ENCODE measurements at places on chromosomes 11 and 22.

DNA sequence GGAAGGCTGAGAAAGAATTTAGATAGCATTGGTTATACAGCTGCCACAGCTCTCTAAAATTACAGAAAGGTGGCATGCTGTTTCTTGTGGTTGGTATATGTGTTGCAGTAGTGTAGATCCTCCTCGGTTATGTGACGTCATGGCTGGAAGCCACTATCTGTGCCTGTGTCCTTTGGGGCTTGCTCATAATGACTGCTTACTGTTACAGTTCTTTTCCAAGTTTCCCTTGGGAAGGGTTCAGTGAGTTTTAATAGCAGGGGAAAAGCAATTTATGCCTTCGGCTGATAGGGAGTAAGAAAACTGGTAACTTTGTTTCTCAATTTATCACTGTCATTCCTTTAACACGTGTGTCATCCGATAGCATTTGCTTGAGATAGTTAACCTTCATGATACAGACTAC, 47.2 kb downstream of the POLD3 start:
- DNase-seq = no peak

DNA sequence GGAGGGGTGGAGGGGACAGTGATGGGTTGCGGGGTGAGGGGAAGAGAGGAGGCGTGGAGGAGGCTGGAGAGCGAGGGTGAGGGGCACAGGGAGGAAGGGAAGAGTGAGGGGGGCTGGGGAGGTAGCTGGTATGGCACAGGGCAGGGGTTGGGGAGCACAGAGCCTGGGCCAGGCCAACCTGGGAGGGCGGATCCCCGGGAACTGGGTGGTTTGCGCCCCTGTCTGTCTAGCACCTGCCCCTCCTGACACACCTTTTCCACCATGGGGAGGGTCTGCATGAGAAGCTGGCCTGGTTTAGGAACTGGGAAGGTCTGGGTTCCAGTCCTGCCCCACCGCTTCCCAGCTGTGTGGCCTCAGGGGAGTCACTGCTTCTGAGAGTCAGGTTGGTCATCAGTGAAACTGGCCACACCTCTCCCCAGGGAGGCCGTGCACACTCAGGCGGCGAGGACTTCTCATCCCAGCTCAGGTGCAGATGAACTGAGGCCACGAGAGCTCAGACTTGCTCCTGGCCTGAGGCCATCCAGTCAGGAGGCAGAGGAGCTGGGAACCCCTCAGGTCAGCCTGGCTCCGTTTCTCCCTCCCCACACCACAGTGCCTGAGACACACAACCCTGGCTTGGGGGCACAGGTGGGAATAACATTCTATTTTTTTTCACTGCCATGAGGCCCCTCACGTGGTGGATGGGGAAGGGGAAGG, 95.6 kb downstream of the PHF21B start:
- peak; percentile 2 for DNase-seq

GRCh38 chr22:19948057-19948760, 6.6 kb upstream of the TXNRD2 start:
- peak; percentile 36 for DNase-seq

DNA sequence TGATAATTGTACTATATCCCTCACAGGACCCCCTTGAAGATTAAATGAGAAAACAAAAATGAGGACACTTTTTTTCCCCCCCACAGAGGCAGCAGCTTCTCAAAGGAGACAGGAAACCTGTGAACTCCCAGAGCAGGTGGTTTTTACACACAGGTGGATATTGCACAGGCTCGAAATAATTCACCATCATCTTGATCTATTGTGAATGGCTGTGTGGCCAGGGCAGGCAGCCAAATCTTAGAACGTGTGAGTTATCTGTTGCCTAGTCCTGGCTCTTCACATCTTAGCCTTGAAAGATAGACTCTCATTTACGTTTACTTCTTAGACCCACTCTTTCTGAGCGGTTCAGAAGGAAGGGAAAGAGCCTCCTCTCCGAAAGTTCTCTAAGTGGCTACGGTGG, 23.5 kb downstream of the PPFIBP2 start:
- DNase-seq = no peak

- DNase-seq = no peak
Measured at GRCh38 chr11:10550503-10551289, 9.7 kb upstream of the RNF141 start.

DNA sequence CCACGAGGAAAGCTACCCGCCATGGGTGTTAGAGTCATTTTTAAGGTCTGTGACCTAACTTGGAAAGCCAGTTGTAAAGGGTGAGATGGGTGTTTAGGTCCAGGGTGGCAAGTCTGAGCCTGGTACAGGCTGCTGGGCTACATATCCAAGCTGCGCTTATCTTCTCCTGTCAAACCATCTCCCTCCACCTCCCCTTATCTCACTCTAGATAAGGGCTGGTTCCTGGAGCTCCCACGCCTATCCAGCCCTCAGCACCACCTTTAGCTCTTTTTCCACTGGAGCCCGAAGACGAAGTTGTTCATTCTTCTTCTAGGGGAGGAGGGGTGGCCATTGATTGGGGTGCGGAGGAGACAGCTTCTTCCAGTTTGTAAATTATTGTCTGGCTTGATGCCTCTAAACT, 48.5 kb downstream of the MICAL2 start:
- no peak for DNase-seq

DNA sequence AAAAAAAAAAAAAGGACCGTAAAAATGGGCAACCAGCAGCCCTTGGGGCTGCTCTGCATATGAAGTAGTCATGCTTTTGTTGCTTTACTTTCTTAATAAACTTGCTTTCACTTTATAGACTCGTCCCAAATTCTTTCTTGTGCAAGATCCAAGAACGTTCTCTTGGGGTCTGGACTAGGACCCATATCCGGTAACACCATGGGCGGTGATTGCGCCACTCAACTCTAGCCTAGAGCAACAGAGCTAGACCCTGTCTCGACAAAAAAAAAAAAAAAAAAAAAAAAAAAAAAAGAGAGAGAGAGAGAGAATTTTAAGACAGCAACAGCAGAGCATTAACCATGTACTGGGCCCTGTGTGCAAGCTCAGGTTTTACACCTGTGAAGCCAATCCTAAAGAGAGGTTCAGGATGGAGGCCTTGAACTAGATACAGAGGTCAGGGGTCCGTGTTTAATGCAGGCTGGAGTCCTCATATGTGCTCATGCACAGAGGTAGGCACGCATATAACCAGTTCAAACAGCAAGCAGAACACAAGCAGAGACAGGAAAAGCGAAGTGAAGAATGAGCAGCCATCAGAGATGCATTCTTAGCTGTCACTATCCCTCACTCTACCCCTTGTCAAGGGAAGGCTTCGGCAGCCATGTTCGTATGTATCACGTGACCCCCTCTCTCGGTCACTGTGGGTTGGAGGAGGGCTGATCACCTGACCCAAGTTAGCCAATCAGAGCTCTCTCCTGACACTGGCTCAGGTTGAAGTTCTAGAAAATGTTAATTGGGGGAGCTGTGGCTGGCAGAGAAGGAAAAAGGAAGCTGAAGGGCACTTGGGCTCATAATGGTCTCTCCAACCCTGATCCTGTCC, 16.7 kb upstream of the SYT12 start:
- no peak for DNase-seq

- DNase-seq = no peak
Measured at GRCh38 chr22:37762389-37762836, 45.3 kb upstream of the GCAT start.

DNA sequence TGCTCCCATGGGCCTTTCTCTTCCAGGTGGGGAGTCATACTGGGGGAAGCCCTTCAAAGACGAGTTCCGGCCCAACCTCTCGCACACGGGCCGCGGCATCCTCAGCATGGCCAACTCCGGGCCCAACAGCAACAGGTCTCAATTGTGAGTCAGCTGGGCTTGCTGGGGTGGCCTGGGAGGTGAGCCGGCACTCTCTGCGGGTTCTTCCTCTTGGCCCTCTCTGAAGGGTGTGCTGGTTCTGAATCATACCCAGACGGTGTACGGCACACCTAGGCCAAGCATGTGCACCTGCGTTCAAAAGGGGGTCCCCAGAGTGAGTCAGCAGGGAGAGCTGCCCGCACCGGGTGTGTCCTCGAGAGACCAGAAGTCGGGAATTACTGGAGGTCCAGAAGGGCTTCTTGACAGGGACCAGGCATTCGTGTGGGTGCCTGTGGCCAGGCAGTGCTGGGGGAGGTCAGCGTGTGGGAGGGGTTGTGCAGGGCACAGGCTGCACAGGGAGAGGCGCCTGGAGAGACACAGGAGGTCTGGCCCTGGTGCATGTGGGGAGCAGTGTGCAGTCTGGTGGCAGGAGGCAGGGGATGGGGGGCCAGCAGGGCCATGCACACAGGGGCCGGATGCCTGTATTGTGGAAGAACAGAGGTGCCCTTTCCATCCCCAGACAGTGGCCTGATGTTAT, 23.0 kb downstream of the PPIL2 start:
- DNase-seq = peak; percentile 75

DNA sequence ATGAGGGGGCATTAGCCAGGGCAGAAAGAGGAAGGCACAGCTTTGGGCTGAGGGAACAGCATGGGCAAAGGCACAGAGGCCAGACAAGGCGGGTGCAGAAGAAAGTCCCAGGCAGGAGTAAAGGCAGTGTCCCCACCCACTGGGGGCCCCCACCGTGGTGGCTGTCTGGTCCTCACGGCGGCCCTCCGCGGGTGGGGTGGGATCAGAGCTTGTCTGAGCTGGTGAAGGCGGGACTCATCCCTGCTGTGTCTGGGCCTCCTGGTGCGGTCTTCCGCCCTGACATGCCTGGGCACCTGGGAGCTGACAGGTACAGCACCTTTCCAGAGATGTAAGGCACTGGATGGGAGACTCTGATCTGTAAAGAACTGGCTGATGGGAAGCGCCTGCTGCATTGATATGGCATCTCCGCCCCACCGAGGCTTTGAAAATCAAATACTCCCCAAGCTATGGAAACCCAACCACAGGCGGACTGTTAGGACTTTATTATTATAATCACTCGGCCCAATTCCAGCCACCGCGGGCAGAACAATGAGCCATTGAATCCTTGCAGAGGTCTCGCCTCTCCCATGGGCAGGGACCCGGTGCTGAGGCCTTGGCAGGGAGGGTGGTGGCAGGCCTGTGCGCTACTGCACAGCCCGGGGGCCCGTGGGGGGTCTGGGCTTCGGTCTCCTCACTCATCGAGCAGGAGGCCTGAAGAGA, 14.2 kb upstream of the GNB1L start:
- peak; percentile 11 for DNase-seq

- no peak for DNase-seq
Measured at GRCh38 chr11:96061730-96062129, 137.8 kb upstream of the MTMR2 start.

GRCh38 chr11:119709638-119710346, 19.2 kb downstream of the NECTIN1 start:
- DNase-seq = no peak

DNA sequence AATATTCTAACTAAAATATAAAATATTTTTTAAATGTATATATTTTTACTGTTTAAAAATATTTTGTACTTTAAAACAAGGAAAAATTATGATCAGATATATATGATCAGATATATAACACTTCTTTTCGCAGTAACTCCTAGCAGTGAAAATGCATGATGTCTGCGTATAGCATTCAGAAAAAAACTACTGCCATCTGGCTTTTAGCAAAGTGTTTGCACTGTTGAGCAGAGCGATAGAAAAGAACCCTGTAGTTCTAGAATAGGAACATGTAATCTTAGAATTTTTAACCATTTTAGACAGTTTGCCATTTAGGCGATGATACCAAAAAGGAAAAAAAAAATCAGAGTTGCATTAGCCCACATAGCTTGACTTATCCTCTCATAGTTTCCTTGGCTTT, 370.4 kb upstream of the ANO3 start:
- no peak for DNase-seq

- no peak for DNase-seq
Measured at GRCh38 chr11:75919525-75919924, 104.5 kb downstream of the UVRAG start.

GRCh38 chr22:48138855-48139254, 1376.4 kb downstream of the TBC1D22A start:
- no peak for DNase-seq

DNA sequence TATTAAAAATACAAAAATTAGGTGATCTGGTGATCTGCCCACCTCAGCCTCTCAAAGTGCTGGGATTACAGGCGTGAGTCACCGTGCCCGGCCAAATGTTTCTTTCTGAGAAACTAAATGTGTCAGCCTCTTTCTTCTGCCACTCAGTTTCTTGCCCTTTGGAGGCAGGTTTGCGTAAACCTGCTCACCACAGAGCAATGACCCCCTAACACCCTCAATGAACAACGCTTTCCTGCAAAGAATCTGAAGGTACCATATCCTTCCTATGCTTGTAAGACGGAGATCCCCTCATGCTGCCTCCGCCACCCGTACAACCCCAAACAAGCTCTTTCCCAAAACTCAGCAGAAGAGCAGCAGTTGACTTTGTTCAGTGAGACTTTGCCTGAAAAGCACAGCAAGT, 38.7 kb upstream of the TTLL12 start:
- DNase-seq = no peak

GRCh38 chr11:102495161-102496042, 35.1 kb downstream of the MMP7 start:
- no peak for DNase-seq

GRCh38 chr11:90867416-90867815, 644.6 kb upstream of the CHORDC1 start:
- no peak for DNase-seq

GRCh38 chr11:83441171-83441570, 155.0 kb upstream of the CCDC90B start:
- no peak for DNase-seq

DNA sequence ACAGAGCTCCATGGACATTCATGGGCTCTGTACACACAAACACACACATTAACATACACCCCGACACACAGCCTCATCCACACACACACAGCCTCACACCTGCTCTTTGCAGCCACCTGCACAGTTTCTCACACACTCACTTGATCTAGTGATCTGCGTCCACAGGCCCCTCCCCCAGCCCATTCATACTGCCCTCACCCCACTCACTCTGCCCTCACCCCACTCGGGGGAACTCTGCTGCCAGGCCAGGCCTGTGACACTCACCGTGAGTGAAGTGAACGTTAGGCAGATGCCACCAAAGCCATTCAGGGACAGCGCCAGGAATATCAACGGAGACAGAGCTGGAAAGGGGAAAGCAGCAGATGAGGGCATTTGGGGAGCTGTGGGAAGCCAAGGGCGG, 15.0 kb downstream of the SLC43A1 start:
- DNase-seq = no peak

DNA sequence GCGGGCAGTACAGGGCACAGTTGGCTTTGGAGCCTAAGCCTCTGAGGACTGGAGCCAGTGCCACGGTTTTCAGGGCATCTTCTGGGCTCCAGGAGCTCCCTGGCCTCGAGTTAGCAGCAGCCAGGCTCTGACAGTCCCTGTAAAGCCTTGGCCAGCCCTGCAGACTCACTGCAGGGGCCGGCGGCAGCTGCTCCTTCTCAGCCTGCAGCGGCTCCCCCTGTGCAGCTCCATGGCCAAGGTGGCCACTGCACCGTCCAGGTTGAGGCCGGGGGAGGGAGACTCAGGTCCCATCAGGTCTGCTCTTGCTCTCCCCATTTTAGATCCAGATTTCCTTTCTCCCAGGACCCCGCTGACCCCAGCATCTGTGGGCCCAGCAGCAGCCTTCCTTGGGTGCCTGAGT, 1461.1 kb downstream of the BRD1 start:
- DNase-seq = no peak
